Putamen (tissue), 1 donor: ENCODE measurements at places on chromosomes 1 and 21.

GRCh38 chr1:5595531-5596170 lies 396.6 kb downstream of the NPHP4 start:
- no peak for DNase-seq

DNA sequence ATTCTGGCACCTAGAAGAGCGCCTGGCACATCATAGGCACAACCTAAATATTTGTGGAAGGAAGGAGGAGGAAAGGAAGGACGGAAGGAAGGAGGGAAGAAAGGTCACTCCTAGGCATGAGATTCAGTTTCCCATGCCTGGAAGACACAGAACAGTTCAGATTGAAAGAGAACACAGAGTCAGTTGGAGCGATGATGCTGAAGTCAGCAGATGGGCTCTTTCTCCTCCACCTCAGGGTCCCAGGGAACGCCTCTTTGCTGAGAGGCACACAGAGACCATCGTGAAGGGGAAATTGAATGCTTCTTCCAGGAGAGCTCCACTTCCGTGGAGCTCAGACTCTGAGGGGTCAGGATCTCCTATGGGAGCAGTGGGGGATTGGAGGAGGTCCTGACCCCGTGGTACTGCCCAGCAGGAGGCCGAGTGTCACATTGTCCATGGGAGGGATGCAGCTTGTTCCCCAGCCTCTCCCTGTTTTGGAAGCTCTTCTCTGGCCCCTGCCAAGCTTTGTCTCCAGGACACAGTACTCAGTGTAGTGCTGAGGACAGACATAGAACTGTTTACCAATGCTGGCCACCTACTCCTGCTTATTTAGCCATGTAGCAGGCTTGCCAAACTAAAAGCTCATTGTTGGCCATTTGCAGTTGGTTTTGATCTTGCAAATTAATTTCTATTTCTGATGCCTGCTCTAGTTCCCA lies 2.4 kb downstream of the MYBPHL start:
- DNase-seq: peak; percentile 95

DNA sequence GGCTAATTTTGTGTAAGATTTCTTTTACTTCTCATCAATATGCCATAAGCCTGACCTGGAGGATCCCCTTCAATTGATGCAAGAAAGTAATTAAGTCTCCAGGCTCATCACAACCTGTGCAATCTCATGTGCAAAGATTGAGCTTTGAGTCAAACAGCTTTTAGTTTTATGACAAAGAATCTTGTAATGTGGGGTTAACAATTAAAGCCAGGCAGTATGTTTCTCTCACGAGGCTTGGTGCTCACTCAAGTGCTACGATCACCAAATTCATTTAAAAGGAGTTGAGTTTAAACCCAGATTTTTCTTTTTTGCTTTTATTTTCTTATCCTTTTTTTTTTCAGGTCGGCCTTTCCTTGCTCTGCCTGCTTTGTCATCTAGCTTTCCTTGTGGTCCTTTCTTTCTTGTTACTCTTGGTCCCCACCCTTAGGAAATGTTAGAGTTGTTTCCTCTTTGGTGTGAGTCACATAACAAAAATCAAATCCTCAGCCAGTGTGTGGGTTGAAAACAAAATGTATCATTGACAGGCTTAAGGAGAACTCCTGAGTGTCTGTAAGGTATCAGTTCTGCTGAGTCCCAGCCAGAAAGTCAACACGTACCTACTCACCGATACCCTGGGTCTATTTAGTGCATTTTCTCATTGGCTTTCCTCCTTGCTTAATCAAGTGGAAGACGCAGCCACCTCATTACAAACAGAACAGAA lies 1037.2 kb downstream of the ADGRL2 start:
- DNase-seq: no peak

DNA sequence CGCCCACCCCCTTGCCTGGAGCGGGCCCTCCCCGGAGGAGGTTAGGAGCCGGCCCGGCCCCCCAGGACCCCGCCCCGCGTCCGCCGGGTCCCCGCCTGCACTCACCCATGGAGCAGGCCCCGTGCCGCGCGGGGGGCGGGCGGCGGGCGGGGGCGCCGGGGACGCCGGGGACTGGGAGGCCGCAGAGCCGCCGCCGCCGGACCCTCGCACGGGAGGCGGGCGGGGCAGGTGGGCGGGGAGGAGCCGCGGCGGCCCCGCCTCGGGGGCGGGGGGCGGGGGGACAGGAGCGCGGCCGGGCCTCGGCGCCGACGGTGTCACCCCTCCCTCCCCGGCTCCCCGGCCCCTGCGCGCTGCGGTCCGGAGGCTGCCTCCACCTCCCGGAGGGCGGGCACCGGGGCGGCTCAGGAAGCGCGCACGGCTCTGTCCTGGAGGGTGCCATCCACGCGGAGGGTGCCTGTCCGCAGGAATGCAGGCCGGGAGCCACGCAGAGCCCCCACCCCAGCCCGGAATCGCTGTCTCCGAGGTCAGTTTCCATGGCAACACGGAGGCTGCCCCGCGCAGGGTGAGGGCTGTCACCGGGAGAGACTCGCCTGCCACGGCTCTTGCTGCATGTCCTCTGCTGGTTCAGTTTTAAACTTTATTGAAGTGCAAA lies 5.9 kb upstream of the PLEKHG5 start:
- DNase-seq: no peak

- no peak for DNase-seq
Observed at GRCh38 chr1:38589036-38589435, 270.5 kb downstream of the RRAGC start.

GRCh38 chr1:170853302-170853701 lies 82.0 kb upstream of the MROH9 start:
- no peak for DNase-seq

DNA sequence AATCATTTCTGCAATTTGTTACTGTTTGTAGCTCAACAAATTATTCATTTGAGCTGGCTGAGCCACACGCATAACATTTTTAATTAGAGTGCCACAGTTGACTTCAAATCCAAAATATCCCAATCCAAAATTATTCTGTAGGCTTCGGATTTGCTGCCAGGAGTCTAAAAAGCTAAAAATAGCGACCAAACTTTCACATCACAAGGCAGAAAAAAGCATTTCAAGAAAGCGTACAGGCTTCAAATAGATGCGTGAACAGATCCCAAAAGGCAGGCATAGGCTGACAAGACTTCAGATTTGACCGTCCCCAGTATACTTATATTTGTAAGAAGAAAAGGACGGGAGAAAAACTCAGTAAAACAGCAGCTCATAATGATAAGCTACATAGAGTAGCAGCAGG lies 24.3 kb upstream of the TIAM1 start:
- no peak for DNase-seq

- DNase-seq: no peak
Observed at GRCh38 chr1:173427146-173428054, 49.7 kb upstream of the PRDX6 start.

GRCh38 chr1:65904681-65905083 lies 112.0 kb downstream of the PDE4B start:
- peak; percentile 4 for DNase-seq

DNA sequence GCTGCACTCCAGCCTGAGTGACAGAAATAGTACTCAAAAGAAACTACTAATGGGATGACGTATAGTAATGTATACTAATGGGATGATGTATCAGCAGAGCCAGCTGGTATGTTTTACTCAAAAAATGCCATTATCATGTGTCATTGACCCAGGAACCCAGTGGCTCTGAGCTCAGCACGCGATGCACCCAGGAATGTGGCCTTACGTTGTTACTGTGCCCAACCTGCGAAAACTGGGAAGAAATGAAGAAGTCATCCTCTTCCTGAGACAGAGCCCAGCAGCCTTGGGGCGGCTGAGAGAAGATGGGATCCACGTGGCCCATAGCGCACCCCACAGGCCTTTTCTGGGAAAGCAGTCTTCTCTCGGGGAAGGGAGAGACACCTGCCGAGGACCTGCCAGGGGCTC lies 8.8 kb downstream of the UBE2J2 start:
- DNase-seq: no peak

DNA sequence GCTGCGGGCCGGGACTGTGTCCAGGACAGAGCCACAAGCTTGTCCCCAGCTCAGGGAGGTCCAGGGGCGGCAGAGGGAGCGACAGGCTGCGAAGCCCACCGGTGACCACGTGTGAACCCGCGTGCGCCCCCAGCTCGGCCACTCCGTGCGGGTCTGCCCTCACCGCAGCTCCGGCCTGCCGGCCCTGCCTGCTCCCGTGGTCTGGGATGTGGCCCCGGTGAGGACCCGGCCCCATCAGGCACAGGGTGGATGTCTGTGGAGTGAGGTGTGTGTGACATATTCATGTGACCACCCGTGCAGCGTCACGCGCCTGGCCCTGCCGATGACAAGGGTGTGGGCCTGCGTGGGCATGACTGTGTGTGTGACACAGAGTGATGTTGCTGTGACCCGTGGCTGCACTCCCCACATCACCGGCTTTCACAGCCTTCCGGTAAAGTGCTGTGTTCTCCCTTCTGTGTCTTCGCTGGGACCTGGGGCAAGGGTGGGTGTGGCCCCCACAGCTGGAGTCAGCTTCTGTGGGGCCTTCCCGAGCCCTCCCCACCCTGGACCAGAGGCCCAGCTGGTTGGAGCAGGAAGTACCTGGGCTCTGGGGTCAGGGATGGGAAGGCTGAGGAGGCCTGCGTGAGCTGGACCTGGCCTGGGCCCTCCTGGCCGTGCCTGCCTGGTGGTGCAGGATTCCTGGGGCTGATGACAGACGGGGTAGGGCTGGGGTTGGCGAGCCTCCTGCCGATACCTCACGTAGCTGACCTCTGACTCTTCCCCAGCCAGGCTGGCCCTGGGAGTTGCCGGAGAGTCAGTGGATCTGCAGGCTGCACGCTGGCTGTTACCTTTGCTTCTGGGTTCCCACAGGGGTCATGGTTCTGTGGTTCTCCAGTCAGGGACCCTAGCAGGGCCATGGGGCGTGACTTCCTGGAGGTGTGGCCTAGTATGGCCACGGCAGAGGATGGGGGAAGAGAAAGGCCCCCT lies 4.1 kb downstream of the RNF223 start:
- DNase-seq: no peak

GRCh38 chr1:165161130-165161529 lies 195.4 kb downstream of the LMX1A start:
- DNase-seq: no peak

- no peak for DNase-seq
Observed at GRCh38 chr21:35927262-35927661, 133.1 kb downstream of the SETD4 start.

- DNase-seq: no peak
Observed at GRCh38 chr1:48233666-48234485, 11.4 kb downstream of the SLC5A9 start.

GRCh38 chr1:176096015-176096414 lies 111.1 kb downstream of the COP1 start:
- no peak for DNase-seq

GRCh38 chr1:230113593-230114236 lies 46.7 kb downstream of the GALNT2 start:
- DNase-seq: no peak

DNA sequence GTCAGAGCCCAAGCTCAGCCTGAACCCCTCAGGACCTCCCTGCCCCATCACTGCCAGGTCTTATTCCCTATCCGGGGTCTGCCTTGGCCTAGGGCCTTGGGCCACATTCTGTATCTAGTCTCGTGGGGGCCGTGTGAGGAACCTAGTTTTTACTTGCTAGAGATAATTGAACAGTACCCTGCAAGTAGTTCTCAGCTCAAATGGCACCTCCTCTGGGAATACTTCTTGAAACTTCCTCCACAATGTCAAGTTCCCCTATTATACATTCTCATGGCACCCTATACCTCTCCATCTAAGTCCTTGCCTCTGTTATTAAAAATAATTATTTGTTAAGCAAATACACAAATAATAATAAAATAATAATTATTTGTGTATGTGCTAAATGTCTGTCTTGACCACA lies 32.9 kb upstream of the CSF1 start:
- no peak for DNase-seq

GRCh38 chr1:41568204-41568603 lies 83.7 kb upstream of the EDN2 start:
- DNase-seq: no peak

- peak; percentile 17 for DNase-seq
Observed at GRCh38 chr1:160629286-160630210, 17.3 kb downstream of the SLAMF1 start.

GRCh38 chr1:45001011-45001481 lies 10.1 kb downstream of the HECTD3 start:
- DNase-seq: no peak

DNA sequence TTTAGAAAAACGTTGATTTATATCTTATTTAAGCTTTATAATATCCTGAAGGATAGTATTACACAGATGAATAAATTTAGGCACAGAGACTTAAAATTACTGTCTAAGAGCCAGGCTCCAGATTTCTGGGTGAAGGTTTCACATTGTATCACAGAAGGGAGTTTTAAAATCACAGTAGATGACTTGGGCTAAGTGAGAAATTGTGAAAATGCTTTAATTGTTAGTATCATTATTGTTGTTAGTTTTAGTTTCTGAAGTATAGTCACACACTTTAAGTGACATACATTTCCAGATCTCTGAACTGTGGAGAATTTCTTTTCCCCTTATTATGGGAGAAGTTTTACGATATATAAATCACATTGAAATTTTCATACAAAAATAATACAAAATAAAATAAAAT lies 83.5 kb downstream of the NDUFS5 start:
- DNase-seq: no peak

GRCh38 chr1:41370756-41371420 lies 9.7 kb downstream of the FOXO6 start:
- DNase-seq: no peak

DNA sequence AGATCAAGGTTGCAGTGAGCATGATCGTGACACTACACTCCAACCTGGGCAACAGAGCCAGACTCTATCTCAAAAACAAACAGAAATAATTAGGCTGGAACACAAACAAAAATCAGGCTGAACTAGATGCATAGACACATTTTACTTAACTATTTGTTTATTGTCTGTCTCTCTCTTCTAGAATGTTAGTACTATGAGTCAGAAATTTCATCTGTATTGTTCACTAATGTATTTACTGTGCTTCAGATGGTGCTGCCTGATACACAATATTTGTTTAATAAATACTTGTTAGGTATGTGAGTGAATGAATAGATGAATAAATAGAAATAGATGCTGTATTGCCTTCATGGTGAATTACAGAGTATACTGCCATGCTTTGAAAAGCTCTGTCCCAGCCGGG lies 6.0 kb upstream of the LIN28A start:
- no peak for DNase-seq

GRCh38 chr1:11414926-11415538 lies 63.9 kb upstream of the DISP3 start:
- peak; percentile 49 for DNase-seq

DNA sequence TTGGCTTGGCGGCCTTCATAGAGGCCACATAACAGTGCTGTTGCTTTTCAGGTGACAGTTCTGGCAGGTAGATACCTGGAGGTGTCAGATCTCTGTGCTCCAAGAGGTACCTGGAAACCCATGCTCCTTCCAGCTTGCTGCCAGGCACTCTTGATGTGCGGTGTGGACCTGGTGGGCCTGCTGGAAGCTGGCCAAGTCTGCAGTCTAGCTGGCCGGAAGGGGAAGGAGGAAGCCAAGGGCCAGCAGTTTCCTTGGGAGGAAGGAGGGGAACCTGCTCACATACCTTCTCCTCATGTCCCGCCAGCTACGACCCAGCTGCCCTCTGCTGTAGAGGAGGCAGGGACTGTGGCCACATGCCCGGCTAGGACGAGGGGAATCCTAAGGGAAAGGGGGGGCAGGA lies 166.4 kb upstream of the AJAP1 start:
- no peak for DNase-seq

DNA sequence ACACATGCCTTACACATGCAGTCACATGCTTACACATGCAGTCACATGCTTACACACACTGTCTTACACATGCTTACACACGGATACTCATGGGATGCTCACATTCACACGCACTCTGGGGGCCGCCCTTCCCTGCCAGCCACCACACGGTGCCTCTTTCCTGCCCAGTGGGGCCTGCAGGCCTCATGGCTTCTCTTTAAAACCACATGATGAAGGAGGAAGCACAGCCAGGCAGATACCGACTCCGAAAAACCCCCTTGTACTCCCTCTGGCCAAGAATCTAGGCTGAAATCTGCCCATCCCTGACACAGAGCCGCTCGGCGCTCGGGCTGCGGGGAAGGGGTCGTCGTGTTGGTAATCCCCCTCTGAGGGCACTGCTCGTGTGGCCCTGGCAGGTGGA lies 113.0 kb downstream of the PRDM16 start:
- no peak for DNase-seq
